Heart right ventricle (tissue), 16 donors: ENCODE measurements at places on chromosomes 11 and 22.

DNA sequence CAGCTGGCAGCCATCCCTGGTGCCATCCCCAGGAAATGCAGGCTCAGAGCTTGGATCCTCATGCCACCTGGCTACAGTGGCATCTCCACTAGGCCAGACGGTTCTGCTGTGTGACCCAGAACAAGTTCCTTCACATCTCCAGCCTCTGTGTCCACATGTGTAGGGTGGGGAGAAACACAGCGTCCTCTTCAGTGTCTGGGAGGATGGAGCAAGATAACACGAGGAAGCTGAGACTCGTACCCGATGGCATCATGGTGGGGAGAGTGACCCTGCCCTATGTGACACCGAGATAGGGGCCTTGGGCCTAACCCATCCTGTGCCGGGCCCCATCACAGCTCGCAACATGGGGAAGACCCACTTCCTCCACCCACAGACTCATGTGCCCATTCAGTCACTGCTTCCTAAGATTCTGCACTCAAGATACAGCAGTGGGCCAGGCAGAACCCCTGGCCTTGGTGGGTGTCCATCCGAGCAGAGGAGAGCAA is 78.5 kb downstream of the MORC2 start:
- no peak for DNase-seq

DNA sequence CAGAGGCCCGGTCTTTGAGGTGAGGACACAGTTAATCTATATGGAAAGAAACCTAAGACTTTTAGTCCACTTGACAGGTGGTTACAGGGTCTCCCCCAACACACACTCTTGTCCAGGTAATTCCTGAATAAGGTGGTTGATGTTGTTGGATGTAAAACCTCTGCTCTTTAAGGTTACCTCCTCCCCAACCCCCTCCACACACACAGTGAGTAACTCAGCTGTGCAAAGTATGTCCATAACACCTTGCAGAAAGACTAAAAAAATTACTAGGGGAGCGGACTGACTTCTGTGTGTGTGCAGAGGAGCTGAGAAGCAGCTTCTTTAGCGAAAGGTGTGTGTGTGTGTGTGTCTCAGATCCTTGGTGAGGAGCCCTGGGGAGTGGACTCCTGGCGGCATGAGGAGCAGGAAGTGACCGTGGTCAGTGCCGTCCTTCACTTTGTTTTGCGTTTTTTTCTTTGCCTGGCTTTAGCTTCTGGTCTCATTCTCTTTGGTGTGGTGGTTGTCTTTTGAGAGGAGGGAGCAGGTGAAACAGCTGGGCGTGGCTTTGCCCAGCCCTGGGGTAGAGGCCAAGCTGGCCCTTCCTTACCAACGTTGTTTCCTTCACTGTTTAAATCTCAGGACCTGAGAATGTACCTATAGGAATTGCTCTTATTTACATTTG is 1.7 kb downstream of the ZBED4 start:
- no peak for DNase-seq

GRCh38 chr22:41538583-41538982 is 5.7 kb downstream of the POLR3H start:
- no peak for DNase-seq

- DNase-seq: no peak
Measured at GRCh38 chr22:36641902-36642640, 61.5 kb downstream of the CACNG2 start.

- no peak for DNase-seq
Measured at GRCh38 chr11:78428266-78428636, 10.6 kb upstream of the GAB2 start.

- no peak for DNase-seq
Measured at GRCh38 chr11:86458294-86459001, 83.8 kb downstream of the CCDC81 start.

- no peak for DNase-seq
Measured at GRCh38 chr22:20781272-20781990, 7.5 kb downstream of the SERPIND1 start.

DNA sequence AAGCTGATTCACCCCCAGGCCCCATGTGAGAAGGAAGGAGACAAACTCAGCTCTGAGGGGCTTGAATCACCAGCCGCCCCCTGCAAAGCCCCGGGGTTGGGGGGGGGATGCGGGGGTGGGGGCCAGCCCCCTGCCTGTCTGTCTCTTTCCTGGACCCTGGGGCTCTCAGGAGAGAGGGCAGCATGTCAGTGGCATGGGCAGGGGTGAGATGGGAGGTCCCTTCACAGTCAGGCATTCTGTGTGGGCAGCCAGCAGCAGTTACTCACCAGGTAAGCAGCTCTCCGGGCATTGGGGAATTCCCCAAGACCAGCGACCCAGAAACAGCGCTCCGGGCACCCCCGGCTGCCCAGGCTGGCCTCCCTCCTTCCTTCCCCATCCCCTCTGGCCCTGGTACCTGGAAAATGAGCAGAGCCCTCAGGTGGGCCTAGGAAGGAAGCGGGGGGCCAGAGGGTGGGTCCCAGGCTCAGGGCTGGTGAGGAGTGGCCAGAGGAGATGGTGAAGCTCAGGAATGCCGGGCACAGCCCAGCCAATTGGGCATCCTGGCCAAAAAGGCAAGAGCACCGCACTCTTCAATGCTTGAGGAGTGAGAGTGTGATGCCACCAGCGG is 4.2 kb upstream of the LIF start:
- no peak for DNase-seq

GRCh38 chr11:66055021-66055420 is 2.9 kb downstream of the SF3B2 start:
- DNase-seq: no peak
